RKO (cell line): ENCODE measurements at places on chromosomes 12 and 14.

- DNase-seq, result peak; percentile 52
These were observed 890 bp upstream of the KIF26A start for GRCh38 chr14:104137297-104138097.

- DNase-seq, result no peak
These were observed 466.5 kb downstream of the APAF1 start for GRCh38 chr12:99111600-99111999.

DNA sequence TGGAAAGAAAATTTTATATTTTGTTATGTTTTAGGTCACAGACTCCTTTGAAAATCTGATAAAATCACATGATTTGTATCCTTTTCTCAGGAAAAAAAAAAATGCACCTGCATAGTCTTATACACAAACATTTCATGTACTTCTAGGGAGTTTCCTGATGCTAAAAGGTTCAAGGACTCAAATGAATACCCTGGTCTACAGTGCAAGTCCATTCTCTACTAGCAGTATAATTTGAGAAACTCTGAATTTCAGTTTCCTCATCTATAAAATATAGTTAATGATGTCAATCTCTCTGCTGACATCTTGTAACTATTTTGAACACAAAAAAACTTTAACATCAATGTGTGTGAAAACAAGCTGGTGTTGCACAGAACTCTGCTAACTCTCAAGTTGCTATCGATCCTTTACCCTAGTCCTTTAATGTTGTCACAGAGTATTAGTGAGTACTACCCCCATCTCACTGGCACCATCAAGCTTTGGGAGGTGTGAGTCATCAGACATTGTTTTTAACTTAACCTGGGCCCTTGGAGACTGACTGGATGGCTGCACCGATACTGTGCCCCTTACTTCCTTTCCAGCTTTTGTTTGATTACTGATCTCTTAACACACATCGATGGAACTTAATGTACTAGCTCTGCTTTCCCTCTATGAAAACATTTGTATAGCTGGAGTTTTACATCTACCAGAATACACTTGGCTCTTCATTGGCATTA is 251.9 kb upstream of the SOX5 start:
- no peak for DNase-seq

- no peak for DNase-seq
These were observed 52.0 kb downstream of the CRACR2A start for GRCh38 chr12:3700861-3701260.

DNA sequence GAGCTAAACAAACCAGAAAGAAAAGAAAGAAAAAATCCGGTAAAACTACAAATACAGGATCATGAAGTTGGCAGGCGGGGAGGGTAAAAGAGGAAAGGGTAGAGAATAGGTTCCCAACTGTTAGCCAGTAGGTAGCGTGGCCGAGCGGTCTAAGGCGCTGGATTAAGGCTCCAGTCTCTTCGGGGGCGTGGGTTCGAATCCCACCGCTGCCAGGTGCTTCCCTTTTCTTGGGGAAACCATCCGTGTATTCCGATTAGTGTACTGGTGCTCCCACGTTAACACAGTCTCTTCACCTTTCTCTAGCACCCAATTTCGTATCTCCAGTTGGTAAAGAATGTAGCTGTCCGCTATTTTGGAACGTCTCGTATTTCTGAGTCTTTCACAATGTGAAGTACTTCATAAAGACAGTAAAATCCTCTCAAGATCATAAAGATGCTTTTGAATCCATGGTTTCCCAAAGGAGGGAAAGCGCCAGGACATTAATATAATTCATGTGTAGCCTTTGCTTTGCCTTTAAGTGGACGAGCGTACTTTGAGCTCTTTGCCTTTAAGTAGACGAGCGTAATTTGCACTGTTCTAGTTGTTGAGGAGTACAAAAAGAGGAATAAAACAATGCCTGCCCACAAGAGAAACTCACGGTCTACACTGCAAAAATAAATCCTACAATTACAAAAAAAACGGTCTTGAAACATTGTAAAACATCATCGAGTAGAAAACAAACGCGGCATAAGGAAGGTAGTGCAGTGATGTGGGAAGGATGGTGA is 19.0 kb upstream of the RNASE12 start:
- DNase-seq, result peak; percentile 81

GRCh38 chr12:96140174-96140573 is 54.0 kb upstream of the ELK3 start:
- DNase-seq, result peak; percentile 27

GRCh38 chr14:32625211-32625610 is 296.1 kb downstream of the AKAP6 start:
- no peak for DNase-seq

DNA sequence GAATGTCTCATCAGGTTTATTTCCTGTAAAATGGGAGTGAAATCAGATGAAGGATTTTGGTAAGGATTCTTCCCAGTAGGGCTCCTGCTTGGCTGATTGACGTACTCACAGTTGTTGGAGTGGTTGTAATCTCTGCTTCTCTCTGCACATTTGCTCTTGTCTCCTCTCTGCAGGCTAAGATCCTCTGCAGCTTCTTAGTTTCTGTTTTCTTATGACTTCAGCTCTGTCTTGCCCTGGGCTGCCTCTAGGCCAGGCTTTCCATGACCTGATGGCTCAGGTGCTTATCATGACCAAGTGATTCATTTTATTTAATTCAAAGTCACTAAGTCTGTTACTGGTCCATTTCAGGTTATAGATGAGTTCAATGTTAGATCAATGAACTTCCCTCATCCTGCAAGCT is 394.5 kb upstream of the DDHD1 start:
- no peak for DNase-seq

- no peak for DNase-seq
These were observed 133.4 kb upstream of the FRMD6 start for GRCh38 chr14:51518280-51518679.

- peak; percentile 64 for DNase-seq
These were observed at the start of gene TEAD4 for GRCh38 chr12:2959192-2959504. TSS of gene TEAD4 (plus strand) at chr12:2959397.

- no peak for DNase-seq
These were observed 1067.3 kb downstream of the LRFN5 start for GRCh38 chr14:42673963-42674362.

DNA sequence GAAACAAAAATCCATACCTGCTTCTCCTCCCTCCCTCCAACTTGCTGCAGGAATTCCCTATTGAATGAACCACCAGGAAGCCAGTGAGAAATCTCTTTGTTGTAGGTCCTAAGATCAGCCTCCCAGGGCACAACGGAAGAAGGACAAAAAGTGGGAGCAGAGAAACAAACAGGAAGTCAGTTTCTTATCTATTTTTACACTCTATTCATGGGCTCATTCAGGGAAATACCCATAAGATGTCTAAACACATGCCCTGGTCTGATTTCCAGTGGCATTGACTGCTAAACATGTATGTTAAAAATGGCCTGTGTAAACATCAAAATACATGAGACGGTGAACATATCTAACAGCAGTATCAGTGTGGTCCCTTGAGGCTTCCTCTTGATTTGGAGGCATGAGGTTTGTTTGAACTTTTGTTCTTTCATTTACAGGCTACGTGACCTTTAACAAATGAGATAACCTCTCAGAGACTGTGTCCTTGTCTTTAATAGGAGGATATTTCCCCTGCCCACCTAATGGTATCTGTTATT is 18.8 kb downstream of the GPR65 start:
- DNase-seq, result no peak

- no peak for DNase-seq
These were observed 42.3 kb downstream of the IRF2BPL start for GRCh38 chr14:76986231-76986565.

- peak; percentile 36 for DNase-seq
These were observed 115.8 kb downstream of the DAD1 start for GRCh38 chr14:22472935-22473854.

- DNase-seq, result no peak
These were observed 11.3 kb upstream of the KCNH3 start for GRCh38 chr12:49527361-49528130.

DNA sequence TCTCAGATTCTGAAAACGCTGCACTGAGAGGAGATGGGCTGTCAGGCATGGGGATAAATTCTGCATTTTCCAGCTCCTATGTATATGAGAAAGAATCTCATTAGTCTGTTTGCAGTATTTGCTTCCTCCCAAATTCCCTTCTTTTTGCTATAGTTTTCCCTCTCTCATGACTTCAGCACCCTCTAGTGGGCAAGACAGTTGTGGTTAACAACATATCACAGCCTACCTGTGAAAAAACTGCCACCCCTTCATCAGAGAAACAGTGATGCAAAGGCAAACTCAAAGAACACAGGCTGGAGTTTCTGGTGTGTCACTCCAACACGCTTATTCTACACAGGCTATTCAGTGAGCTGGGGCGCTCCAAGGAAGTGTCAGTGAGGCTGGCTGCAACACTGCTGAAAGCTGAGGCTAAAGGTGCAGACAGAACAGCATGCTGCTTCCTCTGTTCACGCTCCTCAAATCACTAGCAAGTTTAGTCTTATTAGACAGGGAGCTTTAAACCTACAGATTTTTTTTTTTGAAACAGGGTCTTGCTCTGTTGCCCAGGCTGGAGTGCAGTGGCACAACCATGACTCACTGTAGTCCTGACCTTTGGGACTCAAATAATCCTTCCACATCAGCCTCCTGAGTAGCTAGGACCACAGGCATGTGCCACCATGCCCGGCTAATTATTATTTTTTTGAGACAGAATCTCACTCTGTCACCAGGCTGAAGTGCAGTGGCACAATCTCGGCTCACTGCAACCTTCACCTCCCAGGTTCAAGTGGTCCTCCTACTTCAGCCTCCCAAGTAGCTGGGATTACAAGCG is 19.3 kb downstream of the ZC2HC1C start:
- peak; percentile 68 for DNase-seq

DNA sequence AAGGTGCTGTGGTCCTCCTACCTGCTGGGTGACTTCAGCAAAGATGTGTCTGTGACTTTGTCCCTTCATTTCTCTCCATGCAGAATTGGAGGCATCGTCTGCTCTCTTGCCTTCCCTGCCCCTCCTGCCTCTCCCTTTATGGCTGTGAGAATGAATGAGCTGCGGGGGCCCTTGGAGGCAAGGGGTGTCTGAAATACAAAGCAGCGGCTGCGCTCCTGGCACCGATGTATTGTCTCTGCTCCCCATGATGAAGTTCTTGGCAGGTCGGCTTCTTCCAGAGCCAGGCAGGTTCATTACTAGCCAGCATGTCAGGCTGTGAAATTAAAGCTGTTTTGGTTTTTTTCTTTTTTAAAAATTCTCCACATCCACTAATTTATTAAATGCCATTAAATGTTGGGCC is 194.5 kb downstream of the TSPAN9 start:
- DNase-seq, result no peak

DNA sequence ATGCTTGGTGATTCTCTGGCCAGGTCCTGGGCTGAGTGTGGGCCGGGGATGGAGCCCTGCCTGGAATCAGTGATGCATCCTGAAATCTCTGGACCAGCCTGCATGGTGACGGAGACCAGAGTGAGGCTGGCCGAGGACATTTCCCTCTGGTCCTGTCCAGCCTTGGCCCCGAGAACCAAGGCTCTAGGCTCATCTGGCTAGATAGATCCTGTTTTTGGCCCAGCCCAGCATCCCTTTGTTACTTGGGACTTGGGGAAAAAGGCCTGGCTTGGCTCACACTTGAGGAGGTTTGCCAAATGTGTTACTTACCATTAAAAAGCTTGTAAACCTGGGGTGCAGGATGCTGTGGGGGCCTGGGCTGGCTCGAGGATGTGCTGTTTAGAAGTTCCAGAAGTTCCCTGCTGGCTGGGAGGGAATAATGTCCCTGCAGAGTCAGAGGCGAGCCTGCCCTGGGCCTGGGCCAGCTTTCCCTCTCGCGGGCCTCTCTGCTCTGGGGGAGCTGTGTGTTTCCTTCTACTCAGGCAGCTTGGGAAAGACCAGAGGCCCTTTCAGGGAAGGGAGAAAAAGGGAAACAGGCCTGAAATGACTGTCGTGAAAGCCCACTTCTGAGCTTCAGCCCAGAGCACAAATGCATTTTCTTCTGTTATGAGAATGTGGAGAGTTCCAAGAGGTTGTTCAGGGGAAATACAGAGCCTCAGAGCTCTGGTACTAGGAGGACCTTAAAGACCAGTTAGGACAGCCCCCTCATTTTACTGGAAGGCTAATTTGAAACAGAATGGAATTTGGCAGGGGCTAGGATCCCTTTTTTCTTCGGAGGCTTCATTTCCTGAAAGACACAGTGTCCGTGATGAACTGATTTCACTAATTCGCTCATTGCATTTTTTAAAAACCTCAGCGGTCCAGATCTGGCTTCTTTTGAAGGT is 47.2 kb upstream of the CTDSP2 start:
- no peak for DNase-seq

- DNase-seq, result no peak
These were observed 10.6 kb downstream of the SRP54 start for GRCh38 chr14:34993426-34993825.

GRCh38 chr14:36619131-36619530 is 36.7 kb upstream of the NKX2-8 start:
- no peak for DNase-seq

- DNase-seq, result peak; percentile 30
These were observed 7.8 kb downstream of the ZDHHC22 start for GRCh38 chr14:77133720-77134338.

DNA sequence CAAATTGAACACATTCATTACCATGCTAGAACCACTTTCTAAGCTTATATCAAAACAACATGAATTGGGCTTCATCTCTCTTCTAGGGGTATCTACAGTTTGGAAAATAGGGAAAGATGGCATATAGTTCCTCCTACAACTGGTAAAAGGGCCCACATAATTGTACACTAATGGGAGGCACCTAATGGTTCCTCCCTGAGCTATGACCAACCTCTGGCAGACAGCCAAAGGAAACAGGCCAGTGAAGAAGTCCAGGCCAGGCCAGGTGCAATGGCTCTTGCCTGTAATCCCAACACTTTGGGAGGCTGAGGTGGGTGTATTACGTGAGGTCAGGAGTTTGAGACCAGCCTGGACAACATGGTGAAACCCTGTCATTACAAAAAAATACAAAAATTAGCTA is 23.2 kb upstream of the APOF start:
- DNase-seq, result no peak

DNA sequence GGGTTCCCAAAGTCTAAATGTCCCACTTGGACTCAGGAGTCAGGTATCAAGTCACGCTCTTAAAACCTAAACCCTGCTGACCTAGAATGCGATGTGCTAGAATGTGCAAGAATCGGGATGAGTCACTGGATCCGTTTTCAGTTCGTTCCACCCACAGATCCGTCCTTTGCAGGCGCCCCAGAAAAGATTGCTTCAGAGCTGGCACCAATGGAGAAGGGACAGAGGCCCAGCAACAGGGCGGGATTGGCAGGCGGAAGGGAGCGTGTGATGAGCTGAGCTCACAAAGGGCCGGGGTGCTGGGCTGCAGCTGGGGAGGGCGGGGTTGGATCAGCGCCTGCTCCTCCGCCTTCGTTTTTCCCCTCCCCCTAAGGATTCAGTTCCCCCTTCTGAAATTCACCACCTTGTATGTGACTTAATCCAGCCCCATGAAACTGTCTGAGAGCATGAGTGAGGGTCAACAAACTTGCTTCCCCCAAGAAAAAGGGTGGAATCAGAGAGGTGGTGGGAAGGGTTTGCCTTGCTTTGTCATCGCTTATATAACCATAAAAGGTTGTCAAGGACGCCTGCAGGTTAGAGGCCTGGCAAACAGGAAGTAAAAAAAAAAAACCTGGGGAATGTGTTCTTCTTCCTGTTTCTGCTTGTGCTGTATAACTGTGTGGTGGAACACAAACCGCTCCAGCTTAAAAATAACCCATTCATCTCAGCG is 2.8 kb upstream of the UBC start:
- DNase-seq, result peak; percentile 99

- DNase-seq, result peak; percentile 13
These were observed 345.0 kb downstream of the LRIG3 start for GRCh38 chr12:58575256-58575655.

- no peak for DNase-seq
These were observed 33.2 kb upstream of the LHX5 start for GRCh38 chr12:113504917-113505316.

GRCh38 chr12:107822356-107822755 is 47.9 kb downstream of the ASCL4 start:
- no peak for DNase-seq
